ENCODE measurements at places on chromosomes 1 and 21. TPM values are rescaled to one million over a fixed set of nuclear protein-coding genes. Genes with fewer than 3 reads are reported as not detected.

DNA sequence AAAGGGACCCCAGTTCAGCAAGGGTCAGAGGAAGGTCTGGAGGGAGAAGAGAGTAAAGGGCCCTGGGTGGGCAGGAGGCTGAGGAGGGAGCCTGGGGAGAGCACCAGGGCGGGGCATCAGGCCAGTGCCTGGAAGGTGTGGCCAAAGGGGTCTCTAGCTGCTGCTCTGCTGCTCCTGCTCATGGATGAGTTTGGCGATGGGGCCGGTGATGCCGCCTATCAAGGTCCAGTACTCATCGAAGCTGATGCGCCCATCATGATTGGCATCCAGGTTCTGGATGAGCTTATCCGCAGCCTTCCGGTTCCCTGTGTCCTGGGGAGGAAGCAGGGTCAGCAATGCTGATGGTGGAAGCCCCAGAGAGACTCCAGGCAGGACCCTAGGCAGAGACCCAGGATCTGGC, 5.6 kb downstream of the S100A16 start:
- H3K27ac ChIP-seq, result no peak overlapping the region
- H3K36me3 ChIP-seq, result no peaks in the 10 kb centered on the region
- H3K27me3 ChIP-seq, result no peaks in the 10 kb centered on the region
- peaks cover 29% of the 10 kb centered on the region for H3K4me1 ChIP-seq
- H3K4me3 ChIP-seq, result peak overlapping the region; percentile 24

GRCh38 chr1:94988356-94988755, 61.4 kb upstream of the CNN3 start:
- no peak for DNase-seq
- no peak overlapping the region for H3K4me3 ChIP-seq
- H3K36me3 ChIP-seq, result no peaks in the 10 kb centered on the region
- H3K27ac ChIP-seq, result no peak overlapping the region
- no peaks in the 10 kb centered on the region for H3K4me1 ChIP-seq
- no peaks in the 10 kb centered on the region for H3K27me3 ChIP-seq

DNA sequence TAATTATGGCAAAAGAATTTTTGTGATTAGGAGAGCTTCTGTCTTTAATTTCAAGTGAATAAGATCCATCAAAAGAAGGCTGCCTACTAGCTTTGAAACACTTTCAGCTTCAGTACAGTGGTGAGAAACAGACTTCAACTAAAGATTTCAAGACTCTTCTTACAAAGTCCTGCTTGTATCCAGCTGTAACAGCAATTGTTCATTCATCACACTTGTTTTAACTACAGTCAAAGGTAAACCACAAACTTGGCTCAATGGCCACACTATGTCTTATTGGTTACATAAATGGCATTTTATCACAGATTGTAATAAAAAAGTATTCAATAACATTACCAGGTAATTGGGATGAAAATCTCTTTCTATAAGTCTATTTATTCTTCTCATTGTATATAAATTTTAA, 59.2 kb downstream of the WARS2 start:
- no peak overlapping the region for H3K27ac ChIP-seq
- no peaks in the 10 kb centered on the region for H3K36me3 ChIP-seq
- no peak overlapping the region for H3K4me3 ChIP-seq
- no peaks in the 10 kb centered on the region for H3K27me3 ChIP-seq
- peaks cover 2% of the 10 kb centered on the region for H3K4me1 ChIP-seq
- no peak for DNase-seq

DNA sequence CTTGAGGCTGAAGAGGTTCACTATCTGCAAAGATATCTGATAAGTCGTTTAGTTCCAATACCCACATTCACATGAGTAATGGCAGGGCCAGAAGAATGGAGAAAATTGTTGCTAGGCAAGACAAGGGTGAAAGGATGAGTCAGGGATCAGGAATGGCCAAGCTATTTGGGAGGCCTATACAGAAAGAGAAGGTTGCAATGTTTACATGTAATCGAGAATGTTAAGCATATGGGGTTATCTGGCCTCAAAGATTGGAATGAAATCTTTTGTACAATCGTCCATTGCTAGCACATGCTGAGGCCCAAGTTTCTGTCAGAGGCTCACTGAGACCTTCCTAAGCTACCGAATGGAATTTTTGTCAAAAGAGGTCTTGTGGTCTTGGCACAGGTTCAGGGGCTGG, 299.9 kb upstream of the PLD5 start:
- no peak overlapping the region for H3K4me3 ChIP-seq
- H3K27ac ChIP-seq, result no peak overlapping the region
- H3K4me1 ChIP-seq, result no peaks in the 10 kb centered on the region
- no peaks in the 10 kb centered on the region for H3K27me3 ChIP-seq

- H3K4me3 ChIP-seq, result no peak overlapping the region
- H3K27me3 ChIP-seq, result no peaks in the 10 kb centered on the region
- no peak overlapping the region for H3K27ac ChIP-seq
- H3K36me3 ChIP-seq, result no peaks in the 10 kb centered on the region
Measured at GRCh38 chr1:181044449-181044966, 10.7 kb downstream of the MR1 start.

DNA sequence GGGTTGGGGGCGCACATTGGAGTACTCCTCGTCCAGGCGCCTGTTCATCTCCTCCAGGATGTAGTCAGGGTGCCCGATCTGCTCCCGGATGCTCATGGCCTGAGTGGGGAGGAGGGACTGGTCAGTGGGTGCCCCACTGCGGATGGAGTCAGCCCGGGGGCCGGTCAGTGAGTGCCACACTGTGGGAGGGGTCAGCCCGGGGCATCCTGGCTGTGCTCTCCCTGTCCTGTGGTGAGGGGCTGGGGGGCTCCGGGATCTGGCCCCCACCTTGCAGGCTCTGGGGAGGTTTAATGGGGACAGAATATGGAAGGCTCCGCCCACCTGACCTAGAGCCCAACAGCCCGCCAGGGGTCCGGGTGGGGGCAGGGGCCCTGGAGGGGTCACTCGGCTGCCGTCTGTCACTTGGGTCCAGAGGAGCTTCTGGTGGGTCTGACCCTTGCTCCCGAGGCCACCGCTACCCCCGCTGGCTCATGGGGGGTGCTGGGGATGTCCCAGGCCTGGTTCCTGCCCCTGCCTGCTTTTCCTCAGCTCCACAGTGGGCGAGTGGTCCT, 8.8 kb downstream of the PRXL2B start:
- DNase-seq, result peak; percentile 32
- no peak overlapping the region for H3K4me3 ChIP-seq
- no peaks in the 10 kb centered on the region for H3K27me3 ChIP-seq

GRCh38 chr1:204448344-204448964, 36.8 kb upstream of the PPP1R15B start:
- H3K4me1 ChIP-seq, result no peaks in the 10 kb centered on the region
- H3K36me3 ChIP-seq, result no peaks in the 10 kb centered on the region
- no peak overlapping the region for H3K4me3 ChIP-seq

DNA sequence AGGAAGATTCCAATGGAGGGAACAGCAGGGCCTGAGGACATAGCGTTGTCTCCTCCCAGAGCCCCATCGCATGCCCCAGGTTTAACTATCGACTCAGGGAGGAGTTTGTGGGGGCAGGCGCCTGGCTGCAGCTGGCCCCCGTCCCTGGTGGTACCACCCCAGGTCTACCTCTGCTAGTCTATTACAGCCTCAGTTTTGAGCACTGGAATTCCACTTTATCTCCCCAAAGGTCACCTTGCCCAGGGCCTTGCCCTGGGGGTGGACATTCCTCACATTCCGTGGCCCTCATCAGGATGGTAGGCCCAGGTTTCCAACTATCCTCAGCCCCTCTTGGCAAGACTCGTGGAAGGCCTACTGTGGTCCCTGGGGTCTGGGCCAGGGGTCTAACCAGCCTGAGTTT, 65.4 kb upstream of the SSBP3 start:
- no peak overlapping the region for H3K4me3 ChIP-seq
- no peaks in the 10 kb centered on the region for H3K27me3 ChIP-seq
- no peaks in the 10 kb centered on the region for H3K36me3 ChIP-seq
- DNase-seq, result no peak
- no peak overlapping the region for H3K27ac ChIP-seq

- no peak overlapping the region for H3K4me3 ChIP-seq
- no peak for DNase-seq
- H3K27me3 ChIP-seq, result no peaks in the 10 kb centered on the region
- no peaks in the 10 kb centered on the region for H3K36me3 ChIP-seq
- H3K27ac ChIP-seq, result no peak overlapping the region
- peaks cover 3% of the 10 kb centered on the region for H3K4me1 ChIP-seq
Measured at GRCh38 chr1:37453647-37454046, 20.7 kb upstream of the ZC3H12A start.

- no peaks in the 10 kb centered on the region for H3K36me3 ChIP-seq
- no peaks in the 10 kb centered on the region for H3K4me1 ChIP-seq
- H3K27ac ChIP-seq, result no peak overlapping the region
- DNase-seq, result no peak
Measured at GRCh38 chr1:39370602-39371001, 120.8 kb upstream of the BMP8A start.

DNA sequence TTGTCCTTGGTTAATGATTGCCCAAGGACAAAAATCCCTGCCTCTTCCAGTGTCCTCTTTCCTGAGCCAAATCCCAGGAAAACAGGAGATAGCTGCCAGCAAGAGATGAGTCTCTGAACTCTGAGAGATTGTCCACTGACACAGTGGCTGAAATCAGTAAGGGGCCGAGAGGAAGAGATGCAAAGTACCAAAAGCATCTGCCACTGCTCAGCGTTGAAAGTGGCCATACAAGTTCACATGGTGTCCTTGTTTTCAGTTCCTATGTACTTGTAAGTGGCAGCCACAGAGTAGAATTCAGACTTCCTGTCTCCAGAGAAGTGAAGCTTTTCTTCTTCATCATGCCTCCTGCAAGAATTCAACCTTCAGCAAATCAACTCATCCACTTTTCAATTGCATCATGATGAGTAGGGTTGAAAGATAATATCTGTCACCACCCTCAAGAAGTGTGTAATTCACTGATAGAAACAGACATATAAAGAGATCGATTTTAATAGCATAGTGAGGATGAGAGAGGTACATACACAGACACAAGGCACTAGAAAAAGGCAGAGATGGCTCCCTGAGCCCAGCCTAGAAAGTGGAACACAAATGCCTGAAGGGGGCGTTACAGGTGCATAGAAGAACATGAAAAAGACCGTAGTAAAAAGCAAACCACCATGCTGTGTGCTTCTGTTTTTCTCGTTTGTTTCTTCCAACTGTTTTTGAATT, 185.8 kb downstream of the MRPL39 start:
- H3K36me3 ChIP-seq, result no peaks in the 10 kb centered on the region
- no peak for DNase-seq
- H3K27me3 ChIP-seq, result no peaks in the 10 kb centered on the region
- H3K27ac ChIP-seq, result no peak overlapping the region
- no peak overlapping the region for H3K4me3 ChIP-seq

GRCh38 chr1:61605607-61606321, 119.2 kb downstream of the TM2D1 start:
- no peaks in the 10 kb centered on the region for H3K27me3 ChIP-seq
- no peak for DNase-seq
- no peaks in the 10 kb centered on the region for H3K36me3 ChIP-seq
- peak overlapping the region; percentile 53 for H3K27ac ChIP-seq
- peaks cover 3% of the 10 kb centered on the region for H3K4me1 ChIP-seq

- no peak overlapping the region for H3K4me3 ChIP-seq
- no peaks in the 10 kb centered on the region for H3K4me1 ChIP-seq
- no peaks in the 10 kb centered on the region for H3K36me3 ChIP-seq
- H3K27me3 ChIP-seq, result no peaks in the 10 kb centered on the region
- H3K27ac ChIP-seq, result no peak overlapping the region
Measured at GRCh38 chr1:25958465-25958864, 39.4 kb downstream of the PAFAH2 start.

- H3K27ac ChIP-seq, result no peak overlapping the region
- H3K27me3 ChIP-seq, result no peaks in the 10 kb centered on the region
- no peak for DNase-seq
- no peak overlapping the region for H3K4me3 ChIP-seq
- H3K4me1 ChIP-seq, result no peaks in the 10 kb centered on the region
Measured at GRCh38 chr1:78586572-78586971, 33.7 kb upstream of the IFI44L start.

DNA sequence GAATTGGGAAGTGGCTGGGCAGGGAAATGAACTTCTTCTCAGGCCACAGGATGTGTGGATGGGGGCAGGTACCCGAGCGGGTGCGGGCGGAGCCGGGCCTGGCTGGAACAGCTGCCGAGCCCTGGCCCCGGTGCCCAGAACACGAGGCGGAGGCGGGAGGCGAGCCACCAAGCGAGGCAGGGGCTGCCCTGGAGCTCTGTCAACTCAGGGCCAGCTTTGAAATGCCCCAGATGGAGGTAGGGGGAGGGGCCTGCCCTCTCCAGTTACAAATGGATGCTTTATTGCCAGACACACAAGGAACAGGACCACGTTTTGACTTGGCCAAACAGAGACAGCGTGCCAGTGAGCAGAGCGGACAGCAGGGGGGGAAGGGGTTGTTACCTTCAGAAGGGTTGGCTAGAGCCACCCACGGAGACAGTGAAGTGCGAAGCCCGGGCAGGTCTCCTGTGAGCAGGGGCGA, 240.4 kb downstream of the SDCCAG8 start:
- H3K27me3 ChIP-seq, result no peaks in the 10 kb centered on the region
- DNase-seq, result no peak
- no peaks in the 10 kb centered on the region for H3K36me3 ChIP-seq
- no peaks in the 10 kb centered on the region for H3K4me1 ChIP-seq
- H3K4me3 ChIP-seq, result no peak overlapping the region

DNA sequence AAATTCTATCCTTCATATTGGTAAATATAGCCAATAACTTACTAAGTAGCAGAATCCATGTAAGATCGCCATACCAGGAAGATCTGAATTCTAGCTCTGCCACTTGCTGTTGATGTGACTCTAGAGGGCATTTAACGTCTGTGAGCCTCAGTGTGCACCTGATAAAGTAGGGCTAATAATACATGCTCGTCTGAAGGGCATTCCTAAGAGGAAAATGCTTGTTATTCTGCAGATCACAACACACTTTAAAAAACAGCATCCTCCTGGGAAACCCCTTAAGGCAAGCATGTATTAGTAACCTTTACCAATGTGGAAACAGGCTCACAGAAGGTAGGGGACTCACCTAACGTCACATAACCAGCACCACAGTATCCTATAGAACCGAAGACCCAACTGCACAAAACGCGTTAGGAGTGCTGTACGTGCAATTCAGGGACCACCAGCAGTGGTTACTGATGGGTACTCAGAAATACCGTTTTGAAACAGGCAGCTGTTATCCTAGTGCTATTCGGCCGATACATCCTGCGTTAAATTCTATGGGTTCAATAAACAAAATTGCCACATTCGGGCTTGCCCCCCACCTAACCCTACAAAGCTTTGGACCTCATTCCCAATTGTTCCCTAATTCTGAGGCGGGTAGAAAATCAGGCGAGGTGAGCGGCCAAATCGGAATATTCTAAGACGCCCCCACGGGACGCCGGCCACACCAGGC, 758 bp downstream of the DEPDC1 start:
- no peaks in the 10 kb centered on the region for H3K27me3 ChIP-seq

- no peaks in the 10 kb centered on the region for H3K4me1 ChIP-seq
- no peaks in the 10 kb centered on the region for H3K36me3 ChIP-seq
- DNase-seq, result peak; percentile 56
- no peak within 1 kb of the TSS for H3K27ac ChIP-seq
Measured at GRCh38 chr1:206864939-206865671, at the start of gene IL20. IL20 (plus strand) TSS chr1:206865623; CDS start chr1:206865853, 230 bp downstream.

The OR2M3 gene
- total RNA-seq, result not detected

The CFHR2 gene
- total RNA-seq, result not detected

The WNT3A gene
- not detected for total RNA-seq

The LCK gene
- 1.4 TPM for total RNA-seq

The MARK1 gene
- 4.0 TPM for total RNA-seq

The SERPINC1 gene
- total RNA-seq, result 1.6 TPM

The MIA3 gene
- total RNA-seq, result 59.5 TPM

The PCBP3 gene
- total RNA-seq, result 4.0 TPM

The LCE1A gene
- not detected for total RNA-seq

The CTSK gene
- 67.7 TPM for total RNA-seq

The LAMB3 gene
- 4.5 TPM for total RNA-seq

The HES2 gene
- 9.2 TPM for total RNA-seq

The BMP8B gene
- total RNA-seq, result 0.20 TPM

The EXO1 gene
- 0.75 TPM for total RNA-seq

The LAMC2 gene
- 33.7 TPM for total RNA-seq

The HCRTR1 gene
- not detected for total RNA-seq

The CHODL gene
- 0.20 TPM for total RNA-seq

Data from ovary (tissue), 10 donors.